ENCODE measurements at places on chromosomes 16 and 17. TPM values are rescaled to one million over a fixed set of nuclear protein-coding genes. Genes with fewer than 3 reads are reported as not detected.

Gene CCL16
- 0.13 TPM for total RNA-seq

Gene KRT222
- total RNA-seq: 0.13 TPM

Gene TLCD2
- 1.4 TPM for total RNA-seq

Gene KCTD5
- 14.4 TPM for total RNA-seq

Gene EVI2B
- 0.13 TPM for total RNA-seq

DNA sequence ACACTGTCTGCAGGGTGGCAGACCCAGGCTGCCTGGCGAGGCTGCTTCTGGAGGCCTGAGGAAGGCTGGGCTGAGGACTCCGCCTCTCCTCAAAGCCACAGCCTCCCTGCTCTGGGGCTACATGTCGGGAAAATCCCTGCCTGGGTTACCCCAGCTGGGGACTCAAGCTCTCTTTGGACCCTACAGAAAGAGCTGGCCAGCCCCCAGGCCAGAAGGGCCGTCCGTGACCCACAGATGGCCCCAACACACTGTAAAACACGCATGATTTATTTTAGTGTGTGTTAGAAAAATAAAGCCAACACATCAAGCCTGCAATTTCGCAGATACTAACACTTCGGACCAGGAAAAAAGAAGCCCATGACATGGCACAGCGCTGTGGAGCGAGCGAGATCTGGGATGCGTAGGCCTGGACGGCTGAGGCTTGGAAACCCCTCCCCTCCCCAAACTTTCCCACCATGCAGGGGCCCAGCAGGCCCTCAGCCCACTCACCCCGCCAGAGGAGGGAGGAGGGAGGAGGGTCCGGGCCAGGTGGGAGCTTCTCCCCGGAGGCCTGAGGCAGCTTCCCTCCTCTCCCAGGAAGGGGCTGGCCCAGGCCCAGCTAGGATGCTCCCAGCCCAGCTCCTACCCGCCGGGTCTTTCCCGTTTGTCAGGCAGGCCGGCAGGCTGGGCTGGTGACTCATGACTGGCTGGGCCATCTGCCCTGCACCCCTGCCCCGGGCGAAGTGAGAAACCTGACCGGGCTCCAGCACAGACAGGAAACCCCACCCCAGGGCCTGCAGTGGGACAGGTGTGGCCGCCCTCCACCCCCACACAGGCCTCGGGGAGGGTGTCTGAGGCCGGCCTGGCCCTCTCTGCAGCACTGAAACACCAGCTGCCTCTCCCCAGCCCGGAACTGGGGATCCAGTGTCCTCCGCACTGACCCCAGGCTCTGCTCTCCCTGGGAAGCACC lies 34.1 kb upstream of the SLC38A10 start:
- peak; percentile 86 for DNase-seq

- no peak for DNase-seq
Observed at GRCh38 chr17:41672153-41672552, 16.5 kb upstream of the EIF1 start.

GRCh38 chr17:17950806-17951205 lies 21.4 kb downstream of the TOM1L2 start:
- no peak for DNase-seq

GRCh38 chr17:59627274-59627673 lies 7.6 kb downstream of the CLTC start:
- DNase-seq: no peak

GRCh38 chr16:1019231-1020090 lies 37.9 kb downstream of the SOX8 start:
- DNase-seq: no peak

DNA sequence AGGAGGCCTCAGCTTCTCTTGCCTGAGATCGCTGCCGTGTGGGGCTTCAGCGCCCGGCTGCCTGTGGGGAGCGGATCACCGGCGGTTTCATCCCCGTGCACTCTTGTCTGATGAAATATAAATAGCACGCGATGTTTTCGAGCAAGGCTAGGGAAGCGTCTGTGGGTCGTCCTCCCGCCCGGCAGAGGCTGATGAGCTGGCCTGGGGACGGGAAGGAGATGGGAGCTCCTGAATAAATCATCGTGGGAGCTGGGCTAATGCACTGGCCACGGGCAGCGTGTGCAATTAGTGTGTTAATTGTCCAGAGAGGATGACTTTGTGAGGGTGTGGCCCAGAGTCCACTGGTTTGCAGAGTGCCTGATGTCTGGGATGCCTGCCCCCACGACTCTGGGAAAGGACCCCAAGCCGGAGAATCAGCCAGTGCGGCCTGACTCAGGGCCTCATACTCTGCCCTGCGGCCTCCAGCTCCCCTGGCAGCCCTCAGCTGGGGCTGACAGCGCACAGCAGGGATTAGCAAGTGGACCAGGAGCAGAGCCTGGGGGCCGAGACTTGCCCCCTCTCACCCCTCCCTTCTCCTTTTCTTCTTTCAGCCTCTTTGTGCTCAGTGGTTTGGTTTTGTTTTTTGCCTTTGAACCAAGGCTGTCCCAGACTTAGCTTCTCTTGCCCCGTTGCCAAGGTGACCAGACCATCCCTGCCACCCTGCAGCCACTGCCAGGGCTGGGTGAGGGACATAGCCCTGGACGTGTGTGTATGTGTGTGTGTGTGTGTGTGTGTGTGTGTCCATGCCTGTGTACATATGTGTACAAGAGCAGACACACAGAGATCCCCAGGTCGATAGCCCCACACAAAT lies 21.4 kb downstream of the KCNJ12 start:
- DNase-seq: no peak

DNA sequence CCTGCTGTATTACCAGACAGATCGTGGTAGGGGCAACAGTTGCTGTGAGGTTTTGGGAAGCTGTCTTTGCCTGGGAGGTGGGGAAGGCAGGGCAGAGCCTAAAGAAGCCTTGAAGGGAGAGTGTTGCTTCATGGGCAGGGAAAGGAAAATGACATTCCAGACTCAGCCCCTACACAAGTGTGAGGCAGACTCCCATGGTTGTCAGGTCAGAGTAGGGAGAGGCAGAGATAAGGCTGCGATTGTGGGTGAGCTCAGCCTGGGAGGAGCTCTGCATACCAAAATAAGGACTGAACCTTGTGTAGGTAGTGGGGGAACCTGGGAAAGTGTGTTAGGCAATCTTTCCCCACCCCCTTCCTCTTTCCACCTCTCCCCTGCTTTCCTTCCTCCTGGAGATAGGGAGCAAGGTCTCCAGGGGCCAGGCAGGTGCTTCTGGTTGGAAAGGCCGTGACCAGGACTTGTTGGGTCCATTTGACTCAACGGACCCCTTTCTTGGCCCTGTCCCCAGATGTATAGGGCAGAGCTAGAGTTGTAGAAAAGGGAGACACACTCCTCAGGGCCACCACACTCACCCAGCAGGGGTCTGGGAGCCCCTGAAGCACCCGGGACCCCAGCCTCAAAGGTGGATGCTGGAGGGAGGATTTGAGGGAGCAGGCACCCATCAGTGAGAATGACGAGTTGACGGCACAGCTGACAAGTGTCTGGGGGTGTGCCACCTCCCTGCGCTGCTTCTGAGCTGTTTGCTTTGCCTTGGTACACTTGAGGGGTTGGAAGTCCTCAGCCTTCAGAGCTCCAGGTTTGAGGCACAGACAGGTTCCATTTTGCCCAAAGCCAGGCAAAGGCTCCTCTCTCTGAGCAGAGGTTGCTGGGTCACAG lies 18.5 kb upstream of the TOB1 start:
- no peak for DNase-seq

DNA sequence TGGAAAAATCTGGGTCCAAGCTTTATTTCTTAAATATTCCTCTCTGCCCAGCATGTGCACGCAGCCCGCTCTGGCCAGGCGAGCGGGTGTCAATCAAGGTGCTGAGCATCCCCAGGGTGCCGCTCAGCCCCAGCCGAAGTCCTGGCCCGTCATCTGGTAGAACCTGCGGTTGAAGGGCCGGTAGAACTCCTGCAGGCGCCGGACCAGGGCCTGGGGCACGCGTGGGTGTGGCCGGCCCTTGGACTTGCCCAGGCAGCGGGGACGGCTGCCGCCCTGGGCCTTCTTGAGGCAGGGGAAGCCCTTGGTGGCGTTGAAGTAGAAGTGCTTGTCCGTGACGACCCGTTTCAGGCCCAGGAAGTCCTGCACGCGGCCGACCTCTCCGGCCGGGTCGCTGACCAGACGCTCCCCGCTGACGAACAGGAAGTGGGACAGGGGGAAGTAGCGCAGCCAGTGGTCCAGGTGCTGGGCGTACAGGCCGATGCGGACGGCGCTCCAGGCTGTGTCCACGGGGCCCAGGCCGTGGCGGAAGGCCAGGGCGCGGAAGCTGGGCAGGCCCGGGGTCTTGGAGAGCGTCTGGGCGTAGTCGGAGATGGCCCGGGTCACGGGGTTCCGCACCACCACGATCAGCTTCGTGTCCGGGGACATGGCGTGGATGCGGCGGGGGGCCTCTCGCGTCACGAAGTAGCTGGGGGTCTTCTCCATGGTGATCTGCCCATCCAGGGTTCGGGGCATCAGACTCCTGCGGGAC lies 6.6 kb downstream of the HS3ST6 start:
- no peak for DNase-seq

DNA sequence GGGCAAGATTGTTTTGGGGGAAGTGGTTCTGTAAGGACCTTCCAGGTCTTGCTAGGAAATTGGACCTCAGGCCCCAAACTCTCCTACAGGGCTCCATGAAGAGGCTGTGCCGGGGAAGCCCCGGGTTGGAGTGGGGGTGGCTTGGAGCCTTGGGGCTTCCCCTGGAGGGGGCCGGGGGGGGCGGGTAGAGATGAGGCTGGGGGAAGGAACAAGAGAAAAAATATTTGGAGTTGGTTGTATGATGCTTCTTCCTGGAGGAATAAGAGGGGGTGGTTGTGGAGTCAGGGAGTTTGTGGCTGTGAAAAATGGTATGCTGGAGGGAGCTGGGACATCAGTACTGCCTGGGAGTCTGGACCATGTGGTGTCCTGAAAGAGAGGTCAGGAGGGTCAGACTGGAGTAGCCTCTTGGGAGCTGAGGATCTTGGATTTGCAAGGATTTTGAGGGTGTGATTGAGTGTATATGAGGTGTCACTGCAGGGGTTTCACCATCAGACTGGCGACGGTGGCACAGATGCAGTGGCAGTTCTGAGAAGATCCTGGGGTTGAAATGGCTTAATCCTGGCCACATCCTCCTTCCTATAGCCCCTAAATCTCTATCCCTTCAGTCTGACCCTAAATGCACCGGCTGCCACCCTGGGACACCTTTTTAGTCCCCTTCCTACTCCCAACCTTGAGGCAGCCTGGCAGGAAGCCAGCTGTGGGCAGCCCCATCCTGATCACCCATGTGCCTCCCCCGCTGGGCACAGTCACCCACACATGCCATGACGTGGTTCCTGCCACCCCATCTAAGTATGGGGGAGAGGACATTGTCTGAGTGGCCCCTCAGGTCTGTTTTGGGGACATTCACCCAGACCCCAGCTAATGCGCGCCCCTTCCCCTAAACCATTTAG lies 10.9 kb downstream of the RARA start:
- DNase-seq: no peak

DNA sequence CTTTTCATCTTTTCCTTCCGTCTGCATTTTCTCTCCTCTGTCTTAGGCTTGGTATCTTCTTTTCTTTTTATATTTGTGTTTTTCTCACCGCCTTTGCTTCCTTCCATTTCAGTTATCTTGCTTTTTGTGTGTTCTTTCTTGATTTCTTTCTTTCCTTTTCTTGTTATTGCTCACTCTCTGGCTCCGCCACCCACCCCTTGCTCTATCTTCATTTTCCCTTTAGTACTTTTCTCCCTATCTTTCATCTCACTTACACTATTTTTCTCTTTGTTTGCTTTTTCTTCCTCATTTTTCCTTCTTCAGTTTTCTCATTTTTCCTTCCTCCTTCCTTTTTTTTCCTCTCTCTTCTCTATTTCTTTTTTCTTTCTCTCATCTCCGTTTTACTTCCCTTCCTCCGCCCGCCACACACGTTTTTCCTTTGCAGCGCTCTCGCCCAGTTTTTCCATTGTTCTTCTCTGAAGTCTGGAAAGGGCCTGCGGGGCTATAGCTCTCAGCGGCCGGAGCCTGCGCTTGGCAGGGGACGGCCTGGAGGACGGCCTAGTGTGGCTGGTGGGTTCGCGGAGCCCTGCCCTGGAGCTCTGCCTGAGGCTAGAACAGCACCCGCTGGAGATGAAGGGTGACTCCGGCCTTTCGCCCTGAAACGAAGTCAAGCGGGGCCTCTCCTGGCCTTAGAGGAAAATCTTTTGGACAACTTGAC lies 5.2 kb upstream of the HOXB13 start:
- no peak for DNase-seq

GRCh38 chr16:89722392-89723278 lies 1.3 kb downstream of the ZNF276 start:
- peak; percentile 62 for DNase-seq

- DNase-seq: no peak
Observed at GRCh38 chr16:24721830-24722238, 7.6 kb upstream of the TNRC6A start.

DNA sequence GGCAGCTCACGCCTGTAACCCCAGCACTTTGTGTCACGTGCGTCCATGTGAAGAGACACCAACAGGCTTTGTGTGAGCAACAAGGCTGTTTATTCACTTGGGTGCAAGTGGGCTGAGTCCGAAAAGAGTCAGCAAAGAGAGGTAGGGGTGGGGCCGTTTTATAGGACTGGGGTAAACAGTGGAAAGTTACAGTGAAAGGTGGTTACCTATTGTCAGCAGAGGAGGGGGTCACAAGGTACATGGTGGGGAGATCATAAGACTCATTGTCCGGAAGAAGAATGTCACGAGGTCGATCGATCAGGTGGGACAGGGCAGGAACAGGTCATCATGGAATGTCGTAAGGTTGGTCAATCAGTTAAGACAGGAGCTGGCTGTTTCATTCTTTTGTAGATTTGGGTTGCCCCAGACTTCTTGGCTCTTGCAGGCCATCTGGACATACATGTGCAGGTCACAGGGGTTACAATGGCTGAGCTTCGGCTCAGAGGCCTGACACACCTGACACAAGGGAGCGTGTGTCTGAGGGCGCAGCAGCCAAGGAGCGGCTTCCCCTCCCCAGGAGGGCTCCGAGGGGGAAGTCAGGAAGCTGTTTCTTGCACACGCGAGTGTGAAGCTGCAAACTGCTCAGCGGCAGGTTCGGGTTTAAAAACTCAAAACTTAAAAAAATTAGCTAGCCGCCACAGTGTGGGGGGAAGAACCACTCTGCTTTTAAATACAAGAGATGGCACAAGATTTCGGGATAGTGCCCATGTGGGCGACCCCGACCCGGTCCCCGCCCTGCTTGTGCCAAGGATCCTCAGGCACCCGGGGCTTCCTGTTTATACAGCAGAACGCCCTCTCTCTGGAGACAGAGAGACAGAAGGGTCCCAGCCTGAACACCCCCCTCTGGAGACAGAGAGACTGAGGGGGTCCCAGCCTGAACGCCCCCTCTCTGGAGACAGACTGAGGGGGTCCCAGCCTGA lies 12.4 kb upstream of the TEX19 start:
- no peak for DNase-seq

- DNase-seq: no peak
Observed at GRCh38 chr16:13835935-13836730, 83.8 kb upstream of the ERCC4 start.

GRCh38 chr17:48791128-48792032 lies 25.6 kb downstream of the TTLL6 start:
- peak; percentile 30 for DNase-seq

DNA sequence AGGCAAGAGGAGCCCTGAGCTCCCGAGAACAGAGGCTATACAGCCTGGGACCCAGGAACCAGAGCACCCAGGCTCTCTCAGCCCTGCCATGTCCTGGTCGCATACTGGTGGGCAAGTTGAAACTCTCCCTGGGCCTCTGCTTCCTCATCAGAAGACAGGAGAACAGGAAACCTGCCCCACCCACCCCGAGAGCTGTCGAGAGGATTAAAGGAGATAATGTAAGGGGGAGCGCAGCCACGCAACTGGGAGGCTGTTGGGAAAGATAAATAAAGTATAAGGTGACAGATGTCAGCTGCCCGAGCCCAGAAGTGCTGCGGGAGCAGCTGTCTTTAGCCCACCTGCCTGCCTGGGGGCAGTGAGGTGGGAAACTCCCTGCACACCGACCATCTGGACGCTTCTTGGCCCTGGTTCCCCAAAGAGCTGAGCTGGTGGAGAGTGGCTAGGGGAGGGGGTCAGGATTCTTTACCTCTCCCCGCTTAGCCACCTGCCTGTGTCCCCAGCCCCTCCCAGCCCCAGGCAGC lies 6.8 kb downstream of the KIF19 start:
- DNase-seq: no peak
